ENCODE measurements at places on chromosomes 11 and 22. TPM values are rescaled to one million over a fixed set of nuclear protein-coding genes. Genes with fewer than 3 reads are reported as not detected.

- no peak for DNase-seq
Measured at GRCh38 chr22:40976866-40977700, 25.9 kb downstream of the RBX1 start.

The CARD16 gene
- not detected for total RNA-seq

- DNase-seq: no peak
Measured at GRCh38 chr11:117523680-117524079, 196.0 kb downstream of the CEP164 start.

GRCh38 chr11:129813231-129813791, 2.3 kb upstream of the TMEM45B start:
- DNase-seq: no peak

The APOBEC3H gene
- not detected for total RNA-seq

Data from kidney epithelial cell (primary cell).